Heart right ventricle (tissue), 16 donors: ENCODE measurements at places on chromosomes 4 and X. TPM values are rescaled to one million over a fixed set of nuclear protein-coding genes. Genes with fewer than 3 reads are reported as not detected.

GRCh38 chr4:128854433-128854832 lies 44.9 kb downstream of the JADE1 start:
- H3K4me3 ChIP-seq, result no peak overlapping the region
- no peak for DNase-seq
- H3K27me3 ChIP-seq, result no peaks in the 10 kb centered on the region
- peaks cover 93% of the 10 kb centered on the region for H3K36me3 ChIP-seq
- H3K4me1 ChIP-seq, result peaks cover 8% of the 10 kb centered on the region
- no peak overlapping the region for H3K27ac ChIP-seq

GRCh38 chr4:10691651-10692050 lies 7.1 kb upstream of the CLNK start:
- no peaks in the 10 kb centered on the region for H3K27me3 ChIP-seq
- H3K4me1 ChIP-seq, result no peaks in the 10 kb centered on the region
- no peak overlapping the region for H3K27ac ChIP-seq
- H3K36me3 ChIP-seq, result no peaks in the 10 kb centered on the region
- no peak overlapping the region for H3K4me3 ChIP-seq

DNA sequence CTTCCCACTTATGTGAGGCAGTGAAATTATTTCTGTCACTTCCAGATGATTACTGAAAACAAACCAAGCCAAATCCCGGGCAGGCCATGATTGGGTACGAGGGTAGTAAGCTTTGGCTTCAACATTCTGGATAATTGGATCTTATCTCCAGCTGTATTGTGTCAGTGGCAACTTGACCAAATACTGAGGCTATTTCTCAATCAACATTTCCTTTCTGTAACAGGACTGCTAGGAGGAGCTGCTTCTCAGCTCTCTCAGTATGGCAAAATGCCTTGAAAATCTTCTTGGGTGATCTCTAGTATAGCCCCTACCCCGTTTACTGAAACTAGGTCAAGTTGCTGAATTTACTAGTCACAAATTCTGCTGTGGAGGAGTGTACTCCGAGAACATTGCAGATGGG lies 169.3 kb upstream of the FRMPD4 start:
- DNase-seq, result no peak
- H3K4me1 ChIP-seq, result no peaks in the 10 kb centered on the region
- H3K27ac ChIP-seq, result no peak overlapping the region
- no peak overlapping the region for H3K4me3 ChIP-seq

GRCh38 chrX:17644001-17644400 lies 93.3 kb upstream of the SCML1 start:
- no peaks in the 10 kb centered on the region for H3K4me1 ChIP-seq
- H3K27ac ChIP-seq, result no peak overlapping the region
- DNase-seq, result no peak
- no peak overlapping the region for H3K4me3 ChIP-seq

GRCh38 chr4:653080-653821 lies 20.8 kb downstream of the ATP5ME start:
- no peaks in the 10 kb centered on the region for H3K4me1 ChIP-seq
- no peak overlapping the region for H3K4me3 ChIP-seq
- H3K36me3 ChIP-seq, result no peaks in the 10 kb centered on the region
- no peak overlapping the region for H3K27ac ChIP-seq
- peaks cover 24% of the 10 kb centered on the region for H3K27me3 ChIP-seq
- DNase-seq, result no peak

- H3K4me1 ChIP-seq, result peaks cover 24% of the 10 kb centered on the region
- DNase-seq, result no peak
- H3K27me3 ChIP-seq, result no peaks in the 10 kb centered on the region
- peak overlapping the region; percentile 97 for H3K4me3 ChIP-seq
- peak overlapping the region; percentile 97 for H3K27ac ChIP-seq
- peaks cover 34% of the 10 kb centered on the region for H3K36me3 ChIP-seq
Observed at GRCh38 chr4:472881-473569, 25.9 kb downstream of the ZNF721 start.

DNA sequence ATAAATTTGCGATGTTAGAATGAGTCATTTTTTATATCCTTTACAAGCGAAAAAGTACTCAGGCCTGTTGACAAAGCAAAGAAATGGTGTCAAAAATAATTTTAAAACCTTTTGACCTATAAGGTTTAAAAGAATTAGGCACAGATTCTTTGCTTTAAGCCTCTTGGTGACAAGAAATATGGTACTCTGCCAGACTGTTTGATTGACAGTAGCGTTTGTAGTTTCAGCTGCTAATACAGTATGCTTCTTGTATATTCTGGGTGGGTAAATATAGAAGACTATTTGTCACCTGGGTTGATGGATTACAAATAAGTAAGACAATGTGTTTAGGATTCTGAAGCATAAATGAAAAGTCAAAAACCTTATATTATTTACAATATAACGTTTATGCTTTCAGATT lies 193.1 kb upstream of the PITX2 start:
- H3K27me3 ChIP-seq, result no peaks in the 10 kb centered on the region
- H3K4me3 ChIP-seq, result no peak overlapping the region
- no peaks in the 10 kb centered on the region for H3K4me1 ChIP-seq
- no peaks in the 10 kb centered on the region for H3K36me3 ChIP-seq
- H3K27ac ChIP-seq, result no peak overlapping the region

DNA sequence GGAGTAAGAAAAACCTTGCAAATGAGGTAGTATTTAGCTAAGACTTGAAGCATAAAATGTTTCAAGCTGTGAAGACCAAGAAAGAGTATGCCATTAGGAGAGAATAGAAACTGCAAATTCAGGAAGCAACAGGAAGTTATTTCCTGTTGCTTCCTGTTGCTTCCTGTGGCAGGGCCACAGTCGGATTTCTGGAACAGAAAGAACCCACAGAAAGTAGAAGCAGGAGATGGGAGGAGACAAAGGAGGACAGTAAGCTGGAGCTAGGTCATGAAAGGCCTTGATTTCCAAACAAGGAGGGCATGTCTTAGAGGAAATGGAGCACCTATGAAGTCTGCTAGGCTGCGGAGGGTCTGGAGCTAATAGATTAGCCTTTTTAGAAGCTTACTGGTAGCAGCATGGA lies 17.2 kb downstream of the ASB11 start:
- H3K27me3 ChIP-seq, result no peaks in the 10 kb centered on the region
- peaks cover 31% of the 10 kb centered on the region for H3K4me1 ChIP-seq
- H3K27ac ChIP-seq, result peak overlapping the region; percentile 68
- H3K36me3 ChIP-seq, result no peaks in the 10 kb centered on the region

DNA sequence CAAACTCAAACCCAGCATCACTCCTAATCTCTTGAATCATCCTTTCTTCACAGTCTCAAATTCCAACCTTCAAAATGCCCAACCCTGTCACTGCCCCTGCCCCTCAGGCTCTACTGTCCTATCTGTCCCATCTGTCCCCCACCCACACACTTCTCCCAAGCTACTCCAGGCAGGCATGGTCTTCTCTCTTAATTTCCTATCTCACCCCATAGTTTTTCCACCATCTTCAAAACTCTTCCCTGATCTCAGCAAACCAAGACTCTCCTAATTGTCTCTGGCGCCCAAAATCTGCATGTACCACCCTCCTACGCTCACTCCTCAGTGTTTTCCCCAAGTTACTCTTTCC lies 644 bp downstream of the LAMP2 start:
- H3K27me3 ChIP-seq, result no peaks in the 10 kb centered on the region
- peak overlapping the region; percentile 60 for H3K4me3 ChIP-seq
- no peak for DNase-seq
- peaks cover 38% of the 10 kb centered on the region for H3K4me1 ChIP-seq

DNA sequence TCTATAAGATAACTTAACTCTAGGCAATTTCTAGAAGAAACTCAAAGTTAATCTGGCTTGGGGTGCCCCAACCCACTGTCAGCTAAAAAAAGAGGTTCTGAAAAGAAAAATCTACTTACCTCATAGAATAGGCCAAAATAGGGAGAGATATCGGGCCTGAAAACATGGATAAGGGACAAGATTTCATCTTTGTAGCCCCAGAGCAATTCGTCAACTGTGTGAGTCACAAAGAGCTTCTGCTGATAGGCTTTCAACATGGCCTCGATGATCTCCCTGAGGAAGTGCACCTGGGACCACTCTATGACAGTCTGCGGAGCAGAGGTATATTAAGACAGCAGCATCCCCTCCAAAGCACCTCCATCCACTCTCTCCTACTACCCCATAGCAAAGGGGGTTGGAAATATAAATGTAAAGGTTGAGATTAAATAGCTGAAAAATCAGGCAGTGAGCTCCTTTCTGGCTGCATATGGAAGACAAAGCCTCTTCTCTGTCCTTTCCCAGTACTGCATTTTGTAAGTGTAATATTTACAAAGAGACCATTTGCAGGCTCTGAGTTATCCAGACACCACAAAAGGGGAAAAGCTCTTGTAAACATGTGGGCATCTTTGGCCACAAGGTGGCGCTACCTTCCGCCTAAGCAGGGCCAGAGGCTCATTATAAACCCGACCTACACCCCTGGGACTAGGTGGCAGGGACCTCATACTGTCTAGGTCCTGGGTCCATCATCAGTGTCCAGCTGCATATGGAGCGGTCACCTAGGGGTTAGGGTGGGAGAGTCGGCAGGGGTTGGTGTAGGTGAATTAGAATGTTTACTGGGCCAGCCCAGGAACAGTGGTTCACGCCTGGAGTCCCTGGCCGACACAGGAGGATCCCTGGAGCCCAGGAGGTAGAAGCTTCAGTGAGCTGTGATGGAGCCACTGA lies 31.5 kb upstream of the NUP54 start:
- peak; percentile 83 for DNase-seq
- no peak overlapping the region for H3K4me3 ChIP-seq
- no peaks in the 10 kb centered on the region for H3K27me3 ChIP-seq
- peaks cover 30% of the 10 kb centered on the region for H3K4me1 ChIP-seq

GRCh38 chr4:91198951-91199350 lies 1071.8 kb downstream of the CCSER1 start:
- no peak overlapping the region for H3K27ac ChIP-seq
- no peaks in the 10 kb centered on the region for H3K4me1 ChIP-seq
- H3K36me3 ChIP-seq, result no peaks in the 10 kb centered on the region

DNA sequence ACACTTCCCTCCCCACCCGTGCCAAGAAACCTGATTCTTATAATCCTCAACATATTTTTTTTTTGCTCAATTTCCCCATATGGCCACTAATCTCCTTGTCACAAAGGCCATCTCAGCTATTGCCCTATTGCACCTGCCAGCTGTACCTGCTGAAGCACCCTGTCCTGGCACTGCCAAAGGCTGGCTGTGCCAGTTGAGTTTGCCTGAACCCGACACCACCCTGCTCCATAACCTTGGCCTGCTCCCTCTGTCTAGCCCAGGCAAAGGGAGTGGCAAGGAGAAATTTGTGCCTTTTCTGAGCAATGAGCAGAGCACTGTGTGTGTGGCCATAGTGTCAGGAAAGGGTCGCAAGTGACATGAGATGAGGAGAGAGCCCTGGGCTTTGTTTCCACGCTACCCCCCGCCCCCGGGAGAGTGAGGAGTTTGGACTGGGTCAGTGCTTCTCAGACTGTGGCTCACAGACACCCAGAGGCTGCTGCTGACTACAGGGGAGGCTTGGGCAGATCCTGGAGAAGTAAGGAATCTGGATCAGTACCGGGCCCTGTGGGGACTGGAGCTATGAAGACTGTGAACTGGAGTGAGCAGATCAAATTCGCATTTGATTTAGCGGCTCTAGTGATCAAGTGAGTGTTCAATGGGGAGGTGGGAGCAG lies 42.2 kb upstream of the HMGB3 start:
- no peaks in the 10 kb centered on the region for H3K27me3 ChIP-seq
- no peak overlapping the region for H3K4me3 ChIP-seq
- no peaks in the 10 kb centered on the region for H3K36me3 ChIP-seq
- DNase-seq, result no peak
- H3K4me1 ChIP-seq, result no peaks in the 10 kb centered on the region
- no peak overlapping the region for H3K27ac ChIP-seq

- no peak overlapping the region for H3K27ac ChIP-seq
- H3K4me1 ChIP-seq, result no peaks in the 10 kb centered on the region
- no peaks in the 10 kb centered on the region for H3K36me3 ChIP-seq
- no peak overlapping the region for H3K4me3 ChIP-seq
- no peak for DNase-seq
- no peaks in the 10 kb centered on the region for H3K27me3 ChIP-seq
Observed at GRCh38 chrX:8089141-8089540, 81.9 kb downstream of the VCX2 start.

AGTR2 gene
- 0.47 TPM for total RNA-seq

ADRA2C gene
- 2.8 TPM for total RNA-seq

VCX gene
- not detected for total RNA-seq

VCX3B gene
- total RNA-seq, result not detected

AFM gene
- not detected for total RNA-seq
